ENCODE measurements at places on chromosomes 12 and 14. TPM values are rescaled to one million over a fixed set of nuclear protein-coding genes. Genes with fewer than 3 reads are reported as not detected.

REC8 gene
- total RNA-seq, result 0.36 TPM

SELPLG gene
- 3.2 TPM for total RNA-seq

KCNA5 gene
- total RNA-seq, result not detected

RNASE7 gene
- total RNA-seq, result not detected

HOXC12 gene
- total RNA-seq, result not detected

INSM2 gene
- total RNA-seq, result not detected

DTX3 gene
- total RNA-seq, result 2.8 TPM

PLBD1 gene
- total RNA-seq, result not detected

TMPRSS12 gene
- not detected for total RNA-seq

HHIPL1 gene
- total RNA-seq, result 0.56 TPM

SLC6A12 gene
- not detected for total RNA-seq

TPCN1 gene
- 2.5 TPM for total RNA-seq

RNASE3 gene
- total RNA-seq, result not detected

NUDT14 gene
- total RNA-seq, result 5.6 TPM

TMEM229B gene
- total RNA-seq, result not detected

KRT71 gene
- total RNA-seq, result not detected

PPP1R3E gene
- 1.3 TPM for total RNA-seq

B4GALNT1 gene
- total RNA-seq, result 0.18 TPM

SLC25A47 gene
- not detected for total RNA-seq

OR4K15 gene
- total RNA-seq, result not detected

AMN gene
- under 0.01 TPM for total RNA-seq

RPL10L gene
- total RNA-seq, result not detected

TSHR gene
- total RNA-seq, result not detected

ACSM4 gene
- total RNA-seq, result not detected

CLEC4C gene
- not detected for total RNA-seq

DHRS2 gene
- 0.18 TPM for total RNA-seq

JPH4 gene
- total RNA-seq, result not detected

TAS2R10 gene
- 0.36 TPM for total RNA-seq

CLEC1A gene
- not detected for total RNA-seq

TCL1A gene
- not detected for total RNA-seq

TSPAN8 gene
- not detected for total RNA-seq

OR2AP1 gene
- total RNA-seq, result not detected

PRICKLE1 gene
- total RNA-seq, result 21.3 TPM

ASCL1 gene
- not detected for total RNA-seq

RAB2B gene
- total RNA-seq, result 26.2 TPM

RFX4 gene
- not detected for total RNA-seq

C1S gene
- 49.6 TPM for total RNA-seq

RHOF gene
- 3.0 TPM for total RNA-seq

SMCO2 gene
- total RNA-seq, result not detected

TRPV4 gene
- 1.1 TPM for total RNA-seq

PROX2 gene
- total RNA-seq, result not detected

GLIPR1 gene
- total RNA-seq, result 327 TPM

ARMH4 gene
- total RNA-seq, result 4.4 TPM

POTEM gene
- not detected for total RNA-seq

ZBTB25 gene
- total RNA-seq, result 6.6 TPM
